ENCODE measurements at places on chromosomes 1 and 21.

DNA sequence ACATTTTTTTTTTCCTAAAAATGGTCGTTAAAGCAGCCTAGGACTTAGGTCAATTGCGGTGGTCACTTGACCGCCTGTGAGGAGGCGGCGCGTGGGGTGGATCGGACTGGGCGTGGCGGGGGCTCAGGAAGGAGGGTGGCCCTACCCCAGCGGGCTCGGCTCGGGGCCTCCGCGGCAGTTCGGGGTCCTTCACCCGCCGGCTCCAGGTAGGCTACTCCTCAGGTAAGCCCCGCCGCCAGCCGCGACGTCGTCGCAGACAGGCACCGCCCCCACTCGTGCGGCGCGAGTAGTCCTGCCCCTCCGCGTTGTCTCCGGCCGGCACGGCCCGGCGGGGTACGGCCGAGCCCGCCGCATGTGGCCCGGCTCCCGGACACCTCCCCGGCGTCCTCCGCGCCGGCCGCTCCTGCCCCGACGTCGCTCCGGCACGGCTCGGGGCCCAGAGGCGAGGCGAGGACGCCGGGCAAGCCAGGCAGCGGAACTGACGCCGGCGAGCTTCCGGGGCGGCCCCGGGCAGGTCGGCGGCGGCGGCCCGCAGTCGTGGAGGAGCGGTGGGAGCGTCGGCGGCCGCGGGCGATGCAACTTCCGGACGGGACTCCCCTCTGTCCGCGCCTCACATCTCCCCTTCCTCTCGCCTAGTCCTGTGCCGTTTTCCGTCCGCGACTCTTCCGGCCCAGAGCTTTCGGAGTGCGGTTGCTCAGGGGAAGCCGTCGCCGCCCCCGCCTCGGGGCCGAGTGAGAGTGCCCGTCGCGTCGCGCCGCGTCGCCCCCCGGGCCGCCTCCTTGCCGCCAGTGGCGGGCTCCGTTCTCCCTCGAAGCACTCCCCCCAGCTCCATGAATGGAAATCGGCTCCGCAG is at the start of gene AGO3:
Gene AGO3 (plus strand): TSS at position 513 of the 853 bp plus-strand sequence. CDS start 322 bp downstream, at position 835.
- peak; percentile 92 for DNase-seq

GRCh38 chr21:28904961-28905435 is 87.7 kb downstream of the LTN1 start:
- no peak for DNase-seq

GRCh38 chr1:111733183-111733991 is 5.8 kb downstream of the INKA2 start:
- DNase-seq: peak; percentile 84

DNA sequence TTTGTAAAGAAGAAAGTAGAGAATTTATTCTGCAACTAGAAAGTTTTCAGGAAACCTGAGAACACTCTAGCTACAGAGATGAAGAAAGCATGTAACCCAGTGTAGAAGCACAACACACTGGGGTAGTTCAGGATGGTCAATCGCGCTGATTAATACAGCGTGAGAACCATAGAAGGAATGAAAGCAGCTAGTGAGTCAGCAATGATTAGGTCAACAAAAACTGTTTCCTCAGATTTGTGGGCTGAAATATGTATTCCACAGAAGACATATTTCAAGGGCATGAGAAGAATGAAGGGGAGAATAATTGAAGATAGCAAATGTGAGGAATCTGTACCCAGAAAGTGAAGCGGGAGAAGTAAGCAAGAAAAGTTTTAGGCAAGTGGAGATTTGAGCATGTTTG is 97.8 kb upstream of the ADGRL2 start:
- peak; percentile 95 for DNase-seq

- no peak for DNase-seq
Observed at GRCh38 chr1:169112241-169112640, 5.8 kb downstream of the ATP1B1 start.

GRCh38 chr1:192959657-192960186 is 99.4 kb downstream of the UCHL5 start:
- no peak for DNase-seq

GRCh38 chr1:184881941-184882913 is 92.1 kb downstream of the NIBAN1 start:
- peak; percentile 66 for DNase-seq

DNA sequence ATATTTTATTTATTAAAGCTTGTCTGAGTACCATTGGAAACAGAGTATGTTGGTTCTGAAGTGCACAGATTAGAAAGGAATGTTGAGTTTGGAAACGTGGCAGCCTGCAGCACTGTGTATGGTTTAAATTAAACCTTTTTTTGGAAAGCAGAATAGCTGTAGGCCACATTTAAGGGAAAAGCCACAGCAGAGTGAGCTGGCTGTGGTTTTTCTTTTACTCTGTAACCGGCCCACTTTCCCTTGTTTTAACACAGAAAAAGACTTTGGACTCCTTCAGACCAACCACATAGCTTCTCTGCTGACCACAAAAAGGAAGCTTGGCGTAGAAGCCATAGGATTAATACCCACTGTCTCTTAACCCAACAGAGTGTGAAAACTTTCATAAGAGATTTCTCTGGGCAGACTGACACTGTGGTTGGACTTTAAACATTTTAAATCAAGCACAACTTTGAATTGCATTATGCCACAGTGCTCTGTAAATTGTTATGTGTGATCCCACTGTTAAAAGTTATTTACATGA is 75.2 kb downstream of the NFIA start:
- peak; percentile 90 for DNase-seq

DNA sequence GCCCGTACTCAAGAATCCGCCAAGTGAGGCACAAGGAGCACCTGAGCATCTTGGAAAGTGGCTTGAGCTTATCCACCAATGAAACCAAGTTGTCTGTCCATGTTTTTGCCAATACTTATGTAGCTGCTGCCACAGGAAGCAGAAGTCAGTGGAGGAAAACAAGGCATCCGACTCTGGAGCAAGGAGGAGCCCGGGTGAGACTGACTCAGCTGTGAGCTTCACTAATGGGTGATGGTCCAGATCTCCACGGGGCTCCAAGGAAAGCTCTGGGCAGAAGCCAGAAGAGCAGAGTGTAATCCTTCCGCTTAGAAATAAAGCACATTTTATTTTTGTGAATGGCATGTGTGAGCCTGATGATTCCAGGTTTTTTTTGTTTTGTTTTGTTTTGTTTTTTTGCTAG is 12.3 kb upstream of the SSR2 start:
- peak; percentile 63 for DNase-seq

DNA sequence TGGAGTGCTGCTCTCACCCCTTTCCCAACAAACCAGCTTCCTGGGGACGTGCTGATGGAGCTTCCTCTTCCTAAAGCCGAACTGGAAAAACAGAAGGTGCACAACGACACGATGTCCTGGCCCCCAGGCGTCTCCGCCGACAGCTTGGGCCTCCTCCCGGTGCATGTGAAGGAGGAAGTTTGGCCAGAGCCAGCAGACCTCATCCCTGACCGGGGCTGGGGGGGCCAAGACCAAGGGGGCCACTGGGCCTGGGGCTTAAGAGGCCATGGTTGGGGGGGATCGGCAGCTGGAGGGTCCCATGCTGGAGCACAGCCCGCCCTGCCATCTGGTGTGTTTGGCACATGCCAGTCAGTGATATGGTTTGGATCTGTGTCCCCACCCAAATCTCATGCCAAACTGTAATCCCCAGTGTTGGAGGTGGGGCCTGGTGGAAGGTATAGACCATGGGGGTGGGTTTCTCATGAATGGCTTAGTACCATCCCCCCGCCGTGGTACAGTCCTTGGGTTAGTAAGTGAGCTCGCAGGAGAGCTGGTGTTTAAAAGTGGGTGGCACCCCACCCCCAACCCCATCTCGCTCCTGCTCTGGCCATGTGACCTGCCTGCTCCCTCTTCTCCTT is 6.4 kb downstream of the HES4 start:
- DNase-seq: no peak

DNA sequence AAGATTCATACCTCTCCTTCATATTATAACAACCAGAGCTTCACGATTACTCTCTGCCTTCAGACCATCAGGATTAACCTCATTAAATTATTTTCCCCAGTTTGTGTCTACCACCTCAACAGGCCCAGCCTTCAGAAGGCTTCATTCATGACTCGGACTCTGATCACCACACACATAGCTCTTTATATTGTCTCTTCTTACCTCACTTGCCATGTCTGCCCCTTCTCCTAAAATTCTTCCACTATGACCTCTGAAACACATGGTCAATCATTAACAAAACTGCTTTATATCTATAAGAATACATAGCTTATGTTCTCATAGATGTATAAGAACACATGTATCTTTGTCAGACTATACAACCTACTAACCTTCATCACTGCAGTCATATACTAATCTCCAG is 79.8 kb downstream of the USP1 start:
- no peak for DNase-seq

GRCh38 chr1:50591598-50591997 is 168.4 kb upstream of the DMRTA2 start:
- peak; percentile 1 for DNase-seq

DNA sequence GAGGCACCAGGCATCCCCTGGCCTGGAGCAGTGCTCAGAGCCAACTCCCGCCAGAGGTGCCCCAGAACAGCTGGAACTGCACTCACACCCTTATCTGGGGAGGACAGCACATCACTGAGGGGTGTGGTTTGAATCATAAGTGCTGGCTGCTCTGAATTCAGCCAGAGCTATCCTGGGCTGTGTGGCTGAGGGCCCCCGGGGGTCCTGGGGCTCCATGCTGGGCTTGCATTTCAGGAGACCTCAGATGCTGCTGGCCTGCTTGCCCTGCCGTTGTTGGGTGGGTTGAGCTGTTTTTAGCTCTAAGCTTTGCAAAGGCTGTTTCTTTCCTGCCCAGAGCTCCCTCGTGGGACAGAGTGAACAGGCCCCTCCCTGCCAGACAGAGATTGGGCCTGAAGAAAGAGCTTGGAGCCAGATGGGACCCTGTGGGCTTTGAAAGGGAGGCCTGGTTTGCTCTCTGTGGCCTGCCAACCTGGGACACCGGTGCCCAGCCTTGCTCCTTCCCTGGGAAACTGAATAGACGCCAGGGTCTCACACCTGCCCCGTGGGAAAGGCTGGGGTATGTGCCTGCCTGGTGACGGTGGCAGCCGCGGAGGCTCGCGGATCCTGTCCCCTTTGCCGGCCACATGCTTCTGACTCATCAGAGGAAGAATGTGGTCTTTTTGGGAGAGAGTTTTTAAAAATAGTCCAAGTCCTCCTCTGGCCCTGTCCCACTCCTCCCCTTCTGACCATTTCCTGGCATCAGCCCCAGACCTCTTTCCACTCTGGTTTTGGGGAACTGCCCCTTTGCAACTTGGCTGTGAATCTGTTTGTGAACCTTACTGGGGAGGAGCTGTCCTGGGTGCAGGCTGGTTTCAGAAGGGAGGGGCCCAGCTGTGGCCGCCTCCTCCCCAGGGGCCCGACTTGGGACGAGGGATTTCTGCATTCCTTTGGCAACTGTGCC is 30.0 kb downstream of the ARHGEF10L start:
- DNase-seq: peak; percentile 91

DNA sequence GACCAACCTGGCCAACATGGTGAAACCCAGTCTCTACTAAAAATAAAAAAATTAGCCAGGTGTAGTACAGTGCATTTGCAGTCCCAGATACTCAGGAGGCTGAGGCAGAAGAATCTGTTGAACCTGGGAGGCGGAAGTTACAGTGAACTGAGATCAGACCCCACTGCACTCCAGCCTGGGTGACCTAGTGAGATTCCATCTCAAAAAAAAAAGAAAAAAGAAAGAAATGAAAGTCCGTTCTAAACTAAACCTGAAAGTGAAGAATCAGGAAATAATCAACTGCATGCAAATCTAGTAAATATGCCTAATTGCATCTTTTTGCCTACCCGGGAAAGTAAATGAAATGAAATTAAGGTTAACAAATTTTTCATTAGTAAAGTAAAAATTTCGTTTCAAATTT is 99.6 kb downstream of the ZZZ3 start:
- no peak for DNase-seq

- DNase-seq: peak; percentile 99
Observed at GRCh38 chr1:20661207-20662109, at the start of gene DDOST. DDOST (minus strand) TSS chr1:20661369; CDS start chr1:20661350, 19 bp downstream.

GRCh38 chr1:2303016-2303775 is 75.1 kb downstream of the SKI start:
- DNase-seq: no peak

- DNase-seq: no peak
Observed at GRCh38 chr1:163628034-163628773, 306.4 kb downstream of the NUF2 start.

- DNase-seq: peak; percentile 80
Observed at GRCh38 chr1:18820791-18821641, 38.4 kb downstream of the TAS1R2 start.

GRCh38 chr1:145750426-145750825 is 31.1 kb downstream of the CD160 start:
- DNase-seq: no peak

GRCh38 chr1:93638307-93638847 is 43.3 kb downstream of the BCAR3 start:
- DNase-seq: no peak

DNA sequence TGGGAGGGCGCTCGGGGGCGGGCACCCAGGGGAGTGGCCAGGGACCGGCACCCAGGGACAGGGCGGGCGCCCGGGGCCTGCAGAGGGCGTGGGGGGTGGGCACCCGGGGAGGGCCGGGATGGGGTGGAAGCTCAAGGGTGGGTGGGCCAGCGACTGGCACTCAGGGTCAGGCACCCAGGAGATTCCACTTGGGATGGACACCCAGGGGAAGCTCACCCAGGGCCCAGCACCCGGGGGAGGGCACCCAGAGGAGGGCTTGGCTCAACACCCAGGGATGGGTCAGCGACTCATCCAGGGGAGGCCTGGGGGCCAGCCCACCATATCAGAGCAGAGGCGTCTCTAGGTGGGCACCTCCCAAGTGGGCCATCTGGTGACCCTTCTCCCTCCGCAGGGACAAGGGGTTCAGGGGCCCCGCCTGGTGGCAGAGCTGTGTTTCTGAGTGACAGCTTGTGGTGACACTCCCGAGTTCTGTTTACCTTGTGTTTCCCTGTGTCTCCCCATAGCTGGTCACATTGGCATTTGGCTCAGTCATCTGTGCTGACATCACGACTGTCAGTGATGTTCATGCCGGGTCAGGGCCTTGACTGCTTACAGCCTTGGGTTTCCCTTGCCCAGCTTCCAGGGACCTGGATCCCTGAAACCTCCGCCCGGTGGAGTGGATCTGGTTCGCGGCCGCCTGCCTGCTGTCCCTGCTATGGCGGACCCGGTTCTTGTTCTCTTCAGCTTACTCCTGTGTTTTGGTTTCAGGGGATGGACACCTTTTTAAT is 749 bp downstream of the IBA57 start:
- DNase-seq: peak; percentile 81

GRCh38 chr1:117812869-117813511 is 116.4 kb downstream of the GDAP2 start:
- DNase-seq: peak; percentile 76

DNA sequence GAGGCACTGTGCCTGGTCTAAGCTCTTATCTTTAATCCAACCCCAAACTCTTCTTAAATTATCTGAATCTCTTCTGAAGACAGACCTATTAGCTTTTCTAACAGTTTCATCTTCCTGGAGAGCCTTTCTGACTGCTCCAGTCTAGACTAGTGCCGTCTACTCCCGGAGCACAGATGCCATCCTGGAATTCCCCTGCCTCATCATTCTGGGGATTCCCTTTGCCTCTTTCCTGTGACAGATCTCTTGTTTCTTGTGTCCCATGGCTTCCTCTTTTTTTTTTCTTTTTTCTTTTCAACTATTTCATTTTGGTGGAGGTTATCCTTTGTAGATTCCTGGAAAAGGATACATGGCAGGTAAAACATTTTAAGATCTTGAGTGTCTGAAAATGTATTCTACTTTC is 11.7 kb downstream of the SEMA4A start:
- no peak for DNase-seq

Measured in GM23248 (cell line).